ENCODE measurements at places on chromosomes 7 and 10. TPM values are rescaled to one million over a fixed set of nuclear protein-coding genes. Genes with fewer than 3 reads are reported as not detected.

Gene SFTPD
- total RNA-seq: not detected

Gene SLC26A5
- 1.4 TPM for total RNA-seq

Gene SNCG
- total RNA-seq: 46.2 TPM

Gene BHLHA15
- total RNA-seq: 0.44 TPM

Gene RELN
- 1,451 TPM for total RNA-seq

Gene PDE6C
- not detected for total RNA-seq

Gene GSTO2
- 0.65 TPM for total RNA-seq

Gene NYAP1
- 6.3 TPM for total RNA-seq

Gene HKDC1
- not detected for total RNA-seq

Gene RBM33
- total RNA-seq: 13.3 TPM

Gene ELN
- 15.5 TPM for total RNA-seq

Gene CFAP46
- 0.20 TPM for total RNA-seq

Gene TMEM225B
- 0.22 TPM for total RNA-seq

Gene HERC4
- 35.1 TPM for total RNA-seq

Gene HIBADH
- 20.5 TPM for total RNA-seq

Gene PTPRE
- total RNA-seq: 254 TPM

Gene NEURL1
- not detected for total RNA-seq

Gene PPIF
- total RNA-seq: 13.1 TPM

Gene NODAL
- total RNA-seq: not detected

Gene PKD2L1
- total RNA-seq: not detected

Gene WNT8B
- total RNA-seq: not detected

Gene OR2A7
- total RNA-seq: not detected

Gene MARVELD1
- total RNA-seq: 11.5 TPM

Gene NACAD
- total RNA-seq: 0.44 TPM

Gene CCL24
- total RNA-seq: not detected

Gene FAM25G
- not detected for total RNA-seq

Gene ITIH5
- total RNA-seq: under 0.01 TPM
